Endodermal cell (in vitro differentiated cells): ENCODE measurements at places on chromosomes 1 and 21. TPM values are rescaled to one million over a fixed set of nuclear protein-coding genes. Genes with fewer than 3 reads are reported as not detected.

- no peak for DNase-seq
- H3K36me3 ChIP-seq = no peaks in the 10 kb centered on the region
- H3K4me3 ChIP-seq = no peak overlapping the region
- peaks cover 2% of the 10 kb centered on the region for H3K4me1 ChIP-seq
Measured at GRCh38 chr1:63864224-63864641, 90.4 kb downstream of the ROR1 start.

DNA sequence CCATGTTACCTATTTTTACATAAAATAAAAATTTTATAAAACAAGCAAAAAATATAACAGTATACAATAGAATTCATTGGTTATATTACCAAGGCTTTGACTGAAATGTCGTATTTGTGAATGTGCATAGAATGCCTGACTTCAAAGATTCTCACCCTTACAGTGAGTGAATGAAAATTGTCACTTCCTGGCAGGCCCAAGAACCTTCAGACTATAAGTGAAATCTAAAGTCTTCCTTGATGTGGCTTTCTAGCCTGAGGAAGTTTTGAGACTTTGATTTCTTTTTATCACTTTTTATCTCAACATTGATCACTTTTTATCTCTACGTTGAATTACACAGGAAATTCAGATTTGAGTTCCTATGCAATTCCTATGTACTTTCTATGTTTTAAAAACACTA, 104.7 kb upstream of the KIAA0040 start:
- DNase-seq = no peak
- H3K27ac ChIP-seq = no peak overlapping the region
- H3K36me3 ChIP-seq = no peaks in the 10 kb centered on the region
- no peak overlapping the region for H3K4me3 ChIP-seq
- no peaks in the 10 kb centered on the region for H3K27me3 ChIP-seq
- H3K4me1 ChIP-seq = no peaks in the 10 kb centered on the region

- H3K27me3 ChIP-seq = peaks cover 87% of the 10 kb centered on the region
- H3K27ac ChIP-seq = no peak overlapping the region
- H3K4me3 ChIP-seq = no peak overlapping the region
- no peaks in the 10 kb centered on the region for H3K36me3 ChIP-seq
Measured at GRCh38 chr1:12597792-12598191, 20.2 kb downstream of the DHRS3 start.

GRCh38 chr1:89754518-89754917, 66.3 kb upstream of the LRRC8D start:
- DNase-seq = no peak
- H3K4me1 ChIP-seq = peaks cover 17% of the 10 kb centered on the region
- H3K27me3 ChIP-seq = no peaks in the 10 kb centered on the region
- no peaks in the 10 kb centered on the region for H3K36me3 ChIP-seq
- no peak overlapping the region for H3K4me3 ChIP-seq

GRCh38 chr1:84206375-84206774, 62.3 kb downstream of the PRKACB start:
- no peaks in the 10 kb centered on the region for H3K4me1 ChIP-seq
- H3K4me3 ChIP-seq = no peak overlapping the region
- no peaks in the 10 kb centered on the region for H3K27me3 ChIP-seq
- H3K36me3 ChIP-seq = no peaks in the 10 kb centered on the region
- H3K27ac ChIP-seq = no peak overlapping the region

GRCh38 chr1:143720087-143721023, 251.4 kb downstream of the FAM72C start:
- H3K4me1 ChIP-seq = peaks cover 7% of the 10 kb centered on the region
- no peaks in the 10 kb centered on the region for H3K36me3 ChIP-seq
- peak overlapping the region; percentile 22 for H3K27ac ChIP-seq

- no peaks in the 10 kb centered on the region for H3K27me3 ChIP-seq
- no peak overlapping the region for H3K27ac ChIP-seq
- peaks cover 62% of the 10 kb centered on the region for H3K36me3 ChIP-seq
- H3K4me3 ChIP-seq = no peak overlapping the region
- DNase-seq = no peak
Measured at GRCh38 chr1:117425050-117425734, 57.9 kb downstream of the MAN1A2 start.

PLA2G4A gene
- total RNA-seq = 0.35 and 0.41 TPM in 2 replicates

KCNQ4 gene
- total RNA-seq = 0.22 to 0.90 TPM (median 0.45 TPM) in 3 replicates

GBP6 gene
- total RNA-seq = not detected in 2 replicates

CNIH3 gene
- 6.6 to 9.6 TPM (median 7.0 TPM) in 3 replicates for total RNA-seq

NHLH1 gene
- 0.38 and 0.57 TPM in 2 replicates for total RNA-seq
